ENCODE measurements at places on chromosomes 5 and 9.

- DNase-seq = no peak
Measured at GRCh38 chr9:96644137-96644536, 11.0 kb downstream of the PRXL2C start.

DNA sequence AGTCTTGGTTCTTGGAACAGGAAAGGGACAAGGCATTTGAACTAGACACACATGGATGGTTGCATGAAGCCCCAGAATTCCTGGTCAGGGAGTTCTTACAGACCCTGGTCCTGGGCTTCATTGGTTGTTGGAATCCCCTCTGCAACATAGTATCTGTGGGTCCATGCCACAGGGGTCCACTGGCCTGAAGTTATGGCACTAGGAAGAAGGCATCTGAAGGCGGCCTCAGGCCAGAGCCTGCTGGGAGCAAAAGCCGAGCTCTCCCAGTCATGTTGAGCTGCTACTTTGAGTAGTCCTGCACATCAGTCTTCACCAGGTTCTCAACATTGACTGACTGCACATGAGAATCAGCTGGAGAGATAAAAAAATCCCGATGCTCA lies 71.1 kb upstream of the PITX1 start:
- DNase-seq = no peak

- DNase-seq = no peak
Measured at GRCh38 chr9:105535920-105536668, 21.8 kb upstream of the FKTN start.

DNA sequence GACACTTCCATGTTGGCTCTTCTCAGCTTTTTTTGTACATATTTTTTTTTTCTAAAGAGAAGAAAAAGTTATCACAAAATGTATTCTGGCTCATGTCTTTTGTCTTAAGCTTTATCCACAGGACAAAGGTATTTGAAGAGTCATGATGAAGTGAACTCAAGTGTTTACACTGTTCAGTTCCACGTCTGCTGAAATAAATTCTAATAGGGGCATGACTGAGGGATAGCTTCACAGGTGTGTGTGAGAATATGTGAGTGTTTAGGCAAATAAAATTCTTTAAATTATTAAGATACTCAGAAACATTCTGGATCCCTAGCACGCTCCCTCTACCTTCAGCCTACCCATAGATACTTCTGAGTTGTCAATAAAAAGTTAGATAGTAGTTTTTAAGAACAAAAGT lies 59.8 kb downstream of the BAAT start:
- no peak for DNase-seq

DNA sequence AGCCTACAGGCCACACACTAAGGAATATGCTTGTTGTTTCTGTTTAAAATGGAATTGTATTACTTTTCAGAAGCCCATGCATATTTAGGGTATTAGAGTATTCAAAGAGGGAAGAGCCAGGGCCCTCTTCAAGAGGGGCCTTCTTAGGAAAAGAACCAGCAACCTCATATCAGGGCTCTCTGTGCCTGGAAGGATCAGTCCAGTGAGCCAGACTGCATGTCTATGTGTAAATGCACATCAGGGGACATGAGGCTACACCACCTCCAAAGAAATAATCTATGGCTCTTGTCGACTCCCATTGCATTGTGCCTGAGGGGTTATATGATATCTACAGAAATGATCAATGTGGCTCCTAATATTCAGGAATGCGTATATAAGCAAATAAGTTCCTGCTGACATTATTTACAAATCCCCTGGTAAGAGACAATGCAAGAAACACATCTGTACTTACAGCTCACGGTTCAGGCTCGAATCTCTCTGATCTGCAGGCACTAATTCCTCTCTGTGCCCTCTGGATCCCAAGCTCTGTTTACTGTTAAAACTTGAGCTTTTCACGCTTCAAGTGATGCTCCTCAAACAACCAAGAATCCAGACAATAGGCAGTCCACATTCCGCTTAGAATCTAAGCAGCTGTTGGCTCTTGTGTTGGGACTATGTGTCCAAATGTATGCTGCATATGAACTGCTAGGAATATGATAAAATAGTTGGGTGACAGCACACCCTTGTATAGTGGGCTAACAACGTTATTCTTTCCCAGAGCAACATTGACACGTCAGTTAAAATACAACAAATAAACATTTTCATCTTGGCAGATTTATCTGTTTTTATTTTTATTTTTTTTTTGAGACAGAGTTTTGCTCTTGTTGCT lies 150.2 kb upstream of the KLF9 start:
- DNase-seq = no peak
